ENCODE measurements at places on chromosomes 11 and 22.

DNA sequence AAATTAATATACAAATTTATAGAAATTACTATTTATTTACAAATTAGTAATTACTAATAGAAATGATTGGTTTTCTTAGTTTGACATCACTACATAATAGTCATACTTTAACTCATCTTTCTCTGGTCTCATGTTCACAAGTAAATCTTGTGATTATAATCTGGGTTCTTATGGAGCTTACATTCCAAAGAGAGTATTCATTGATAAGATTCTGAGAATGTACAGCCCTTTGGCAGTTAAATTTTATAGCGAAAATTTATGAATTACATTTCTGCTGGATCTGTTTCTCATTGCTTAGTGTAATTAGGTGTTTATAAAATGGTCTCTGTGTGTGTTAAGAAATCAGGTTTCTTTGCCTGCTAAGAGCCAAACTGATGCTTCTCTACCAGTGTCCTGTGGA lies 175.2 kb downstream of the TMEM135 start:
- DNase-seq: no peak

- no peak for DNase-seq
Observed at GRCh38 chr11:772429-773390, 4.6 kb downstream of the GATD1 start.

DNA sequence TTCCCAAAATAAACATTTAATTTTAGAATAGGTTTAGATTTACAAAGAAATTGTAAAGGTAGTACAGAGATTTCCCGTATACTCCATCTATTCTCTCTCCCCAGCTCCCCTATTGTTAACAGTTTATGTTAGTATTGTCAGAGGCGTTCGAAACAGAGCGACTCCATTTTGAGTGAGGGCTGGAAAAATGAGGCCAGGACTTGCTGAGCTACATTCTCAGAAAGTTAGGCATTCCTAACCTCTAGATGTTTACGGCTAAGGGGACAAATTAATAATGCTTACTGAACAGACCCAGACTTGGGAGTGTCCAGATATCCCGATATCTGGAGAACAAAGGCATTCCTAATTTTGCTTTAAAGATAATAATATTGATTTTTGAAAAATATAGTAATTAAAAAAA lies 12.4 kb upstream of the NUP160 start:
- DNase-seq: no peak

GRCh38 chr11:3037040-3037944 lies 19.9 kb downstream of the CARS1 start:
- DNase-seq: peak; percentile 50

DNA sequence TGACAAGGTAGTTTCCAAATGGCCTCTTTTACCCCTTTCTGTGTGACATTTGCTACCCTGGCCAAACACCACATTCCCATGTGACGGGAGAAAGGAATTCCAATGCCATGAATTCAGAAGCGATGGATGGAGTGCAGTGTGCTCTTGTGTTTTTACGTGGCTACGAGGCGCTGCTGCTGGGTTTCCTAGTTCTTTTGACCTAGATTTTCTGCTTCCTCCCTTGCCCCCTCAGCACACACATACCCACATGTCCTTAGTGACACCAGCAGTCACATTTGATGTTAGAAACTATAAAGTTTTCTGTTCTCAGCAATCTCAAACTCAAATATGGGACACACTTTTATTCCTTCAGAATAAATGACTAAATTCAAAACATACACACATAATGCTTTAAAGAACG lies 7.8 kb upstream of the TMA7B start:
- DNase-seq: no peak

DNA sequence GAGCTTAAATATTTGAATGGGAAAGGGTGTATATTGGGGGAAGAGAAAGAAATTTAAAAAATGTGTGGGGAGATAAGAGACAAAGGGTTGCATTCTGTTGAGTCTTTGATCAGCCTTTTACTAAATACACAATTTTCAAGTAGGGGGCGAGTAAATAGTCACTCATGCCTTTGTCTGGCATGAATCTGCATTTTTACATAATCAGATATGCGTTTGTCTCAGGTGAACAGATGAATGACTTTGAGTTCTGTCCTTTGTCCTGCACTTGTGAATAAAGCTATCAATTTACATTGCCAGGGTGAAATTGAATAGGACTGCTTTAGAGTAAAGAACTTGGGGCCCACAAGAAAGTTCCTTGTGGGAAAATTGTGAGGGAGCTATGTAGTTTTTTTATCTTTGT lies 523.6 kb upstream of the LUZP2 start:
- DNase-seq: no peak

DNA sequence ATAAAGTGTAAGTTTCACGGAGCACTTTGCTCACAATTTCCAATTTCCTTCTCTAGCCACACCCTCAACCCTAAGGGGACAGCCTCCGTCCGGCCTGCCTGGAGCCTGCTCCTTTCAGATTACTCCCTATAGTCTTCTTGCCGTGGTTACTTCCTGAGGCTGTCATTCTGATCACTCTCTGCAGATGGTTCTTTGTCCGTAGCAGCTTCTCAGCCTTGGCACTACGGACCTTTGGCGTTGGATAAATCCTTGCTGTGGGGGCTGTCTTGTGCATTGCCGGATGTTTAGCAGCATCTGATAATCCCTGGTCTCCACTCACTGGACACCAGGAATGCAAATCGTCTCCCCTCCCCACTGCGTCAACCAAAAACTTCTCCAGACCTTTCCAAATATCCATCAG lies 447.5 kb upstream of the KIRREL3 start:
- no peak for DNase-seq

DNA sequence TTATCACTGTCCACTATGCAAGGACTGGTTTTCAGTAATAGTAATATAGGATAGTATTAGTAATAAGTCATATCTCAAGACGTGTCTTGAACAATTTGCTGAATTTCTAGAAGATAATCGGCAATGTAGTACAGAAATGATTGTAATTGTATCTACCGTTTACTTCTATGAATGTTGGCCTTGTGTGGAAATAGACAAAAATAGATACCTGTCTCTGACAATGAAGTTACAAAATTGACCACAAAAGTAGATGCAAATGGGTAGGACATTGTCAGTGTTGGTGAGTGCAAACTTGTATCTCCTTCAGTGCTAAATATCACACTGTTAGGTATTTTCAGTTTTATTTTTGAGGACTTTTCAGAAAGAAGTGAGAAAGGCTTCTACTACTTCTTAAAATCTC lies 43.1 kb downstream of the SVIP start:
- DNase-seq: no peak

GRCh38 chr22:37607010-37607934 lies 1.4 kb upstream of the GGA1 start:
- DNase-seq: peak; percentile 26

DNA sequence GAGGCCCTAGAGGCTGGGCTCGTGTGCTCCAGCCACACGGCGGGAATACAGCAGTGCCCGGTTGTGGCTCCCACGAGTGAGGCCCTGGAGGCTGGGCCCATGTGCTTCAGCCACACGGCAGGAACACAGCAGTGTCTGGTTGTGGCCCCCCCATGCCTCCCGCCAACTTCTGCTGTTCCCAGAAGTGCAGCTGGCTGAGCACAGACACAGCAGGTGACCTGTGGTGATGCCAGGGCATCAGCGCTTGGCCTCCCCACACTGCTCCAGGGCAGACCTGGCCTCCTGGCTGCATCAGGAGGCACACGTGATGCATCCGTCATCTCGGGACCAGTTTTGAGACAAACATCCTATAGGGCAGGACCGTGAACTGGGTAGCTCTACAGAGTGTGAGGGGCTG lies 110.3 kb downstream of the KCNQ1OT1 start:
- no peak for DNase-seq

DNA sequence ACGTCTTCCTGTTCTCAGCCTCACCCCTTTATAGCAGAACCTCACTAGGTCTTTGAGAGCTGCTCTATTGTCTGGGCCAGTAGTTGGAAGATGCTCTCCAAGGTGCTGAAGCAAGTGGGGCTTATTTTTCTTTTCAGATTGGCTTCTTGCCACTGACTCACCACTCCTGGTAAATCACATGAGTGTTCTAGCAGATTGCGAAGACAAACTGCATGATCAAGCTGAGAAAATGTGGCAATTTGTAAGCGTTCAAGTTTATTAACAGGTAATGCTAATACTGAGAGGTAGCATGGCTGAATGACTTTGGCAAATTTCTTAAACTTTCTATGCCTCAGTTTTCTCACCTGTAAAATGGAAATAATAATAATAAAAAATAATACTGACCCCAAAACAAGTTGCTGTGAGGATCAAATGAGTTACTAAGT lies 59.2 kb downstream of the CACNG2 start:
- peak; percentile 75 for DNase-seq

- DNase-seq: peak; percentile 19
Observed at GRCh38 chr11:57324154-57324885, 432 bp downstream of the TNKS1BP1 start.

- no peak for DNase-seq
Observed at GRCh38 chr11:71370020-71370747, 78.0 kb downstream of the DHCR7 start.

DNA sequence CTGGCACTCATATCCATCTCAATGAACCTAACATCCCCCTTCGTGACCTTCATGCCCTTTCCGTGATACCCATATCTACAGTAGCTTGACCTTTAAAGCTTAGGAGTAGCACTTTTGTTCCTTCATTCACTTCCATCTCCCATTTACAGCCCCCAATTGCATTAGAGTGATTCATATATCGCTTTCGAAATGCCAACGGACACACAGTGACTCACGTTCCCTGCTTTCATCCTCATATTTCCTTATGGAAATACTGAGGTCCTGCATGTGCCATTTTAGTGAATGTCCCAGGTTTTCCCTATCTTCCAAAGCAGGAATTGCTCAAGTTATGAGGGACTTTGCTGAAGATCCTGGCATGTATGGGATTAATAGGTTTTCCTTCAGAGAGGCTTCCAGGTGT lies 44.3 kb upstream of the CEP126 start:
- DNase-seq: peak; percentile 41

DNA sequence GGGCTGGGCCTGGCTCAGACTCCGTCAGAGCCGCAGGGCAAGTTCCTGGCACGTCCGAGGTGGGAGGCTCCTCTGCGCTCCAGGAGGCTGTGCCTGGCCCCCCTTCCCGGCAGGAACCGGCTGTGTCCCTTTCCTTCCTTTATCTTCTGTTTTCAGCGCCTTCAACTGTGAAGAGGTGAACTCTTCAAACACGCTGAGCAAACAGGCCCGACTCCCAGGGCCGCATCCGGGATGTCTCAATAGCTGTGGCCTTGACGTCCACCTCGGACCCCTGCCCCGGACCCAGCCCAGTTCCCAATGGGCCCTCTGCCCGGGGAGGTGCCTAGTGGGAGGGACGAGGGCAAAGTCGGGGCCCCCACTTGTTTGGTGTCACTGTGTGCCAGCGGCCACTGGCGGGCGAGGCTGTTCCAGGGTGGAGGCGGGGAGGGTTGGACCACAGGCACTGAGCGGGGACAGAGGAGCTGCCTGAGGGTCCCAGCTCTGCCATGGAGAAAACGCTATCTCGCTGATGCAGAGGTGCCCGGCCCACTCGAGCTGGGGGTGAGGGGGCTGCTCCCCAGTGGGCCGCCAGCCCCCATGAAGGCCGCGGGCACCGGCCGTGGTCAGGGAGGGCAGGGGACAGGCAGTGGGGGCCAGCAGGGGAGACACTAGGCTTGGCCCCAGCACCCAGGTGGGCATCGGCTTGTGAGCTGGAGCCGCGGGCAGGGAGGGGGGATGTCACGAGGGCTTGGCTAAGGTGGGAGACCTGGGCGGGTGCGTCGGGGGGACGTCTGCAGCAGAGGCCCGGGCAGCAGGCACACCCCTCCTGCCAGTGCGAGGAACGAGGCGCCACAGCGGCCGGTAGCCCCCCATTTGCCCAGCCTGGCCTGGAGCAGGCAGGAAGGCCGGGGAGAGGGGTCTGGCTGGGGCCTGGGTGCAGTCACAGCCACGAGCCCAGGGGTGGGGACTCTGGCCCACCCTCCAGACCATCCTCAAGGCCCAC lies 2.7 kb upstream of the MUC5B start:
- no peak for DNase-seq

- DNase-seq: no peak
Observed at GRCh38 chr11:106683435-106683834, 334.8 kb downstream of the GUCY1A2 start.

DNA sequence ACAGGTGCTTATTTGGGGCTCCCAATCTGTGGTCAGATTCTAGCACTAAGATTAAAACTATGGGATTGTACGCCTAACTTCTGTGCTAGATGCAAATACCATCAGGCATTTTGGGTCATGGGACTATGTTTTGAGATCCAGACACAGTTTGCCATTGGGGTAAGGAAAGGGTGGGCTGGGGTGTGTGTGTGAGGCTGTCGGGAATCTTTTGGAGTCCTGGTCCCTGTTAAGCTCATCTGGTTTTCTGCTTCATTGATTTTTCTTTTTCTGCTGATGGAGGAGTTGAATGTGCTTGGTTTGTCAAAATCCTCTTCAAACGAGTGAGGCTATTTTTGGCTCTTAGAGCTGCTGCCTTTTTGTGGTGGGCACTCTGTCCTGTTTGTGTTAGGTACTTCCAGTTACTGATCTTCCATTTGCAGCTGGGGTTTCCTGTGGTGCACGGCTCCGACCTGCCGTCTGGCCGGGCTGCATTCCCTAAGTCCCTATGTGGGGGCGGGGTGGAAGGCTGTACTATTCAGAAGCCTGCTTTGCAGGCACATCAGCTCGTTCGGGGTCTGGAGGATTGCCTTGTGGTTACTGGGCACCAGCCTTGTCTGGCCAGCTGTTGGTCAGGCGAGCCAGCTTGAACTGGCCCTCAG lies 2.9 kb downstream of the BCR start:
- DNase-seq: no peak

DNA sequence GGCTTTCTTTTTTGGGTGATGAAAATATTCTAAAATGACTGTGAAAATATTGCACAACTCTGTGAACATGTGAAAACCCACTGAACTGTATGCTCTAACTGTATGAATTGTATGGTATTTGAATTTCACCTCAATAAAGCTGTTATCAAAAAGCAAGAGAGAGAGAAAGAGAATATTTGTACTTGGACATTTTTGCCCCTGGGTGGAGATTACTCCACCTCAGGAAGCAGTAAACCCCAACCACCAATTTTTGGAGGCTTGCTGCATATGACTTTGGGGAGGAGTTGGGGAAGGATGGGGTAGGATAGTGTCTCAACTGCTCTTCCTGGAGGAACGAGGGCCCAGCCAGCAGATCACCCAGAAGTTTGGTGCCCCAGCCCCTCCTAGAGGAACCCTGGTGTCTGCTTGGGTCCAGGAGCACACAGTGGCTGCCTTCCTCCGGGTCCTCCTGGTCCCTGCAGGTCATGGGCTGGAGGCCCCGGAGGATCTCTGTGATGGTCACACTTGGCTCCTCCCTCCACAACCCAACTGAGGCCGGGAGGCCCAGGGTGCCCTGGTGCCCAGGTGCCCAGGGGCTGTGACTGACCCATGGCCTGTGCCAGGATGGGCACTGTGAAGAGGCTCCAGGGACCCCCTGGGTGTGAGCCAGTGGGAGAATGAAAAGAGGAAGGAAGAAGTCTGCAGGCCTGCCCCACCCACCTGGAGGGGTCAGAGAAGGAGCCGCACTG lies 15.3 kb upstream of the PICK1 start:
- DNase-seq: no peak

GRCh38 chr11:111001081-111001430 lies 244.5 kb upstream of the POU2AF2 start:
- DNase-seq: no peak

All from amniotic stem cell (primary cell).